ENCODE measurements at places on chromosomes 11 and 22. TPM values are rescaled to one million over a fixed set of nuclear protein-coding genes. Genes with fewer than 3 reads are reported as not detected.

IGLL1 gene
- total RNA-seq: not detected

NAGA gene
- 11.2 TPM for total RNA-seq

PTGDR2 gene
- total RNA-seq: 0.12 TPM

MYRF gene
- total RNA-seq: 0.88 TPM

MS4A3 gene
- total RNA-seq: not detected

ARHGAP8 gene
- total RNA-seq: 8.9 TPM

KREMEN1 gene
- 72.9 TPM for total RNA-seq

TESMIN gene
- 5.2 TPM for total RNA-seq

ACRV1 gene
- total RNA-seq: not detected

SCN3B gene
- 0.24 TPM for total RNA-seq

SLC25A18 gene
- 0.08 TPM for total RNA-seq

ANKRD13D gene
- total RNA-seq: 45.2 TPM

DDX25 gene
- total RNA-seq: not detected

TTC17 gene
- total RNA-seq: 36.0 TPM

NLRP14 gene
- not detected for total RNA-seq

ARHGAP20 gene
- total RNA-seq: 2.6 TPM

AKIP1 gene
- 23.2 TPM for total RNA-seq
